ENCODE measurements at places on chromosomes 1 and 21.
A peak's percentile ranks its signal among the peaks of the same experiment; 100 is the strongest.

- no peak for DNase-seq
Observed at GRCh38 chr21:43357715-43358430, 69.1 kb downstream of the SIK1 start.

DNA sequence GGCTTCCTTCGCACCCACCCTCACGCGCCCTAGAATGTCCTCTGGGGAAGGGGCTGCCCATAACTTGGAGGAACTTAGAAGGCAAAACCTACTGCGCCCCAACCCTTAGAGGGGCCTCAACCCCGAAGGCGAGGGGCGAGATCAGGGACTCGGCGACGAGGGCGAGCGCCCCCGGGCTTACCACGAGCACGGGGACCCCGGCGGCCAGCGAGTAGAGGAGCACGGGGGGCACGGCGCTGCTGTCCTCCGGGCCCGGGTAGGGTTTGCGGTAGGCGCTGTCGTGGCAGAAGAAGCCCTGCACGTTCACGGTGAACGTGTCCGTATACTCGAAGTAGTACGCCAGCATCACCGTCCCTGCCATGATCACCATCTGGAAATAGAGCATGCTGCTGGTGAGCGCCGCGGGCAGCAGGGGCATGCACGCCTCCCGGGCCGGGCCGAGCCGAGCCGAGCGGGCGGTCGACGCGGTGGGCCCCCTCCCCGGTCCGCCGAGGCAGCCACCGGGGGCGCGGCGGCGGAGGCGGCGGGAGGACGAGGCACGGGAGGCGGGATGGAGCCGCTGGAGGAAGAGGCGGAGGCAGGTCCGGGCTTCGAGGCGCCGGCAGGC is 304 bp downstream of the PLPPR5 start:
- peak; percentile 51 for DNase-seq

DNA sequence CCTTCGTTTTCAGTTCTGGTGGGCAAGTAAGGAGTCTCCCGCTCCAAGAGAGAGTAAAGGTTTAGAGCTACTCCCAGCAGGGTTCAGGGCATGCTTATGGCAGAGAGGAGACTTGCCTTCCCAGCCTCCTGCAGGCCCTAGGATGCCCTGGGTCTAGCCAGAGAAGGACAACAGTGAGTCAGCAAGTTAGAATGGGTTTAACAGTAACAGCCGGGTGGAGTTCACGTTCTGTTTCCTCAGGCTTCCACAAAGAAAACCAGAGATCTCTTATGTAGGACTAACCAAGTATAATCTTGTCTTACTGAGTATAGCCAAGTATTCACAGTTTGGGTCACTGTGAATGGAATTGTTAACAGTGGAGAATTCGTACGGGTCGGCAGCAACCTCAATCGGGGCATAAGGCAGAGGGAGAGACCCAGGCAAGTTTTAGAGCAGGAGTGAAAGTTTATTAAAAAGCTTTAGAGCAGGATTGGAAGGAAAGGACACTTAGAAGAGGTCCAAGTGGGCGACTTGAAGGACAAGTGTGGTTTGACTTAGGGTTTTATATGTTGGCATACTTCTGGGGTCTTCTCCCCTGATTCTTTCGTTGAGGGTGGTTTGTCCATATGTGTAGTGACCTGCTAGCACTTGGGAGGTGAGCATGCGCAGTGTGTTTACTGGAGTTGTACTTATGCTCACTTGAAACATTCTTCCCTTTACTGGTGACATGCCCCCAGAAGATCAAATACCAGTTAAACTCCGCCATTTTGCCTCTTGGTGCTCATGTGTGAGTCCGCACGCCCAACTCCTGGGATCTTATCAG is 4.5 kb downstream of the OVAAL start:
- DNase-seq: no peak

- no peak for DNase-seq
Observed at GRCh38 chr1:37609002-37609401, 13.3 kb upstream of the GNL2 start.

DNA sequence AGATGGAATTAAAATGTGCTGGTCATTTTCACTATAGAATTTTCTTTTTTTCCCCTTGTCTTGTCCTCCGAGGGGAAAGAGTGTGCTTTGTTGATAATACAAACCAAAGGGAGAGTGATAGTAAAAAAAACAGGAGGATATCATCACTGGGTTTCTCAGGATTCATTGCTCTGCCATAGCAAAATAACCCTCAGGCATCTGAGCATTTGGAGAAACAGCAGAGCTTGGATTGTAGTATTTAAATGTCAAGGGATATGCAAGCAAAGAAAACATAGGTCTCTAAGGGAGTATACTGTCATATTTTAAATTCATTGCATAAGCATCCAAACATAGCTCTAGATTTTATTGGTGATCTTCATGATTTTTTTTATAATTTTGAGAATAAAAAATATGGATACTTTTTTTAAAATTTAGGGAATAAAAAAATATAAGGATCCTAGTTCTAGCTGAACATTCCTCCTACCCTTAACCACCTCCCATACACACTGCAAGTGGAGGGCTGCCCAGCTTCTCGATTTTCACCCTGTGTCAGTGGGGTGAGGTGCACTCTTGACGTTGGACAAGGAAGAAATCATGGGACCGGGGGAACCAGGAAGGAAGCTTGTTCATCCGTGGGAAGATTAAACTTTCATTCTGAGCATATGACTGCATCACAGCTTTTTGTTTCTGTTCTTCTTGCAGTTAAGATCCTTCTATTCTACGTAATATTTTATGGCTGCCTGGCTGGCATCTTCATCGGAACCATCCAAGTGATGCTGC is 4.4 kb downstream of the ATP1B1 start:
- no peak for DNase-seq

DNA sequence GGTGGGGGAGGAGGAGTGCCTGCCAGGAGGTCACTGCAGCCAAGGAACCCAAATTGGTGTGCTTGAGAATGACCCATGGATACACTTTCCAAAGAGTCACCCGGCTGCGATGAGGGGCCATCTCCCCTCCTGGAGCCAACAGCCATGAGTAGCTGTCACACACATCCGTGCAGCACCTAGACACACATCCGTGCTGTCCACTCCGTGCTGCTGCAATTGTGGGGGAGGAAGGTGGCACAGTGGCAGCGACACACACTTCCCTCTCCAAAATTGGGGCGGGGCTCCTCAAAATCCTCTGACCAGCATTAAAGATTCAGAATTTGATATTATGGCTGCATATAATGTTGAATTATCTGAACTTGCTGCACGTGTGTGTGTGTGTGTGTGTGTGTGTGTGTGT is 15.8 kb downstream of the TP73 start:
- DNase-seq: no peak

- no peak for DNase-seq
Observed at GRCh38 chr1:71882226-71882625, 400.1 kb downstream of the NEGR1 start.

- no peak for DNase-seq
Observed at GRCh38 chr21:18274370-18274769, 29.7 kb downstream of the CHODL start.

GRCh38 chr1:38027201-38028104 is 14.9 kb downstream of the UTP11 start:
- DNase-seq: peak; percentile 38

GRCh38 chr1:241828463-241829021 is 19.5 kb upstream of the EXO1 start:
- DNase-seq: no peak

DNA sequence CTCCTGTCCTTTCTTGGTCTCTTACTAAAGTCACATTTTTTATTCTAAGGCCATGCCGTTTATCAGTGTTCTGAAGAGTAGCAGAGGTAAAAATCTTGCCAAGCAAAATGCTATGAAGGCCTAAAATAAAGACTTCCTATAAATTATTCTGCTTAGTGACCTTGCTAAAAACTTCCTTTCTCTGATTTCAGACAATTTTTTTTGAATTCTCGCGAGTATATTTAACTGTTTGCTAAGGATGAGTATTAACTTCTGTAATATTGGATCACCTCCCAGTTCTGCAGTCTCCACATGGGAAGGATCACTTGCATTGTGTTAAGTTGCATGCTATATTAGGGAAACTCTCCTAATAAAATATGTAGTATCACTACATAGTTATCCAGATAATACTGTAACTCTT is 123.4 kb upstream of the SNX7 start:
- no peak for DNase-seq

DNA sequence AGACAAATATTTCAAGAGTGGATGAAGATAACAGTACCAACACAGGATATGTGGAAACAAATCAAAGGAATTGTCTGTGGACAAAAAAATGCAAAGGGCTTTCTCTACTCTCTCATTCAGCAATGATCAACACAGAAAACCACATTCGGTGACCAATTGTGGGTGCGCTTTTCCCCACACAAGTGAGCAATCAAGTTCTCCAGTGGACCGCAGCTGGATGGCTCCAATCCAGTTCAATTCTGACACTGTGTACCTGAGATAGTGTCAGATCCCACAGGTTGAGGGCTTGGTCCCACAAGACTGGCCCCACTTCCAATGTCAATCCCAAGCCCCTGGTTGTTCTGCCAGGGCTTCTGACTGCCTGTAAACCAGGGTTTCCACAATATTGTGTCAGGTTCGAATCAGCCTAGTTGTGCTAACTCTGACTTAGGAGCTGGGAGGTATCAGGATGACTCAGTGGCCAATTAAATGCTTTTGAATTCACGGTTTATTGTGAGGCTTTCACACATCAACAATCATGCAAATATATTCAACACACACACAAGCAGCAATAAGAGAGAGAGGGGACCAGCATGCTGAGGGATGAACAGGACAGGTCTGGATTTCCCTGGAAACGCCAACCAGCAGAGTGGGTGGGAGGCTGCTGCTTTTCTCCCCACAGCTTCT is 87.0 kb upstream of the BTG3 start:
- no peak for DNase-seq

DNA sequence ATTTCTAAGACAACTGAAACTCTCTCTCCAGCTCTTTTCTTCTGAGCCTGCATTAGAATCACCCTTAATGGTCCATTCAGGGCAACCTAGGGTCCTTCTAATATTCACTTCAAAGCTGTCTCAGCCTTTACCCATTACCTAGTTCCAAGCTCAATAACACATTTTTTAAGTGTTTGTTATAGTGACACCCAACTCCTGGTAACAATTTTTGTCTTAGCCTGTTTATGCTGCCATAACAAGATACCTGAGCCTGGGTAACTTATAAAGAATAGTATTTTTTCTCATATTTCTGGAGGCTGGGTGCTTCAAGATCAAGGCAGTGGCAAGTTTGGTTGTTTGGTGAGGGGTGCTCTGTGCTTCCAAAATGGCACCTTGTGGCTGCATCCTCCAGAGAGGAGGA is 531.5 kb upstream of the USP24 start:
- DNase-seq: no peak

DNA sequence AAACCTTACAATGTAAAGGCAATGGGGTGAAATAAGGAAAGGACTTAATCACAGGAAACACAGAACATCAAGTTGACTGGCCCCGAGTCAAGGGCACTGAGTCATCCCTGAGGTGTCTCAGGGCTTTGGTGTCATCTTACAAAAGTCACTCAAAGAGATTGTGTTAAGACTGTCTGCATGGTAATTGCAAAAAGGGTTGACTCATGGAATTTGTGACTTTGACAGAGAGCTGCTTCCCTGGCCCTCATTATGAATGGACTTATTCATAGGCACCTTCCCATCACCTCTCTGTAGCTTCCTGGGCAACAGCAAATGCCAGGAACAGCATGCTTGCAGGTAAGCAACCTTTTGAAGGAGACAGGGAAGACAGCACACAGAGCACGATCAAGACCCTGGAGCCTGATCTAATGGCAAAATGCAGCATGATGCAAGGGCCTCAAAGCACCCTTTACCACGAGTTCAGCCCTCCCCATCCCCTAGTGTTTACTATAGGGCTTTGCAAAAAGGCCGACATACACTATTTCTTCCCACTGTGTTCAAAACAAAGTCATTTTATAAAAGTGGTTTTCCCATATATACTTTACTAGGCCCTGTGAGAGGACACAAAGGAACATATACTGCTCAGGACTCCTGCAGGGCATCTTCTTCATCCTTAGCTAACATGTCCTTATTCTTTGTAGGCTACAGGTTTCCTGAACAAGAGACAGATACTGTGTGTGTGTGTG is 17.1 kb downstream of the ZP4 start:
- peak; percentile 20 for DNase-seq

- no peak for DNase-seq
Observed at GRCh38 chr1:205049479-205049878, 6.5 kb downstream of the CNTN2 start.

- no peak for DNase-seq
Observed at GRCh38 chr1:216462066-216462775, 39.0 kb upstream of the USH2A start.

DNA sequence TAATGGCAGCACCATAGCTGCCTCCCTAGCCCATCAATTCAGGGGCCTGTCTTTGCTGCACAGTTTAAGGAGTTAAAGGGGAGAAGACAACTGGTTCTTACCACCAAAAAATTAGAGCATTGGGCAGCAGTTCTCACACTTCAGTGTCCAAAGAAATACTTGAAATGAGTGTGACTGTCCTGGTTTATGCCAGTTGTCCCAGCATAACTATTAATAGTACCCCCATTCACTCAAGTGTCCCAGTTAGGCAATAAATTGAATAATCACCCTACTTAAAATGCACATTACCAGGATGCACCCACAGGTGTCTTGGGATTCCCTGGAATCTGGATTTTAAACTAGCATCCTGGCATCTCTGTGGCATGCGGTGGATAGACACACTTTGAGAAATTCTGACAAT is 51.1 kb downstream of the FAM163A start:
- no peak for DNase-seq

DNA sequence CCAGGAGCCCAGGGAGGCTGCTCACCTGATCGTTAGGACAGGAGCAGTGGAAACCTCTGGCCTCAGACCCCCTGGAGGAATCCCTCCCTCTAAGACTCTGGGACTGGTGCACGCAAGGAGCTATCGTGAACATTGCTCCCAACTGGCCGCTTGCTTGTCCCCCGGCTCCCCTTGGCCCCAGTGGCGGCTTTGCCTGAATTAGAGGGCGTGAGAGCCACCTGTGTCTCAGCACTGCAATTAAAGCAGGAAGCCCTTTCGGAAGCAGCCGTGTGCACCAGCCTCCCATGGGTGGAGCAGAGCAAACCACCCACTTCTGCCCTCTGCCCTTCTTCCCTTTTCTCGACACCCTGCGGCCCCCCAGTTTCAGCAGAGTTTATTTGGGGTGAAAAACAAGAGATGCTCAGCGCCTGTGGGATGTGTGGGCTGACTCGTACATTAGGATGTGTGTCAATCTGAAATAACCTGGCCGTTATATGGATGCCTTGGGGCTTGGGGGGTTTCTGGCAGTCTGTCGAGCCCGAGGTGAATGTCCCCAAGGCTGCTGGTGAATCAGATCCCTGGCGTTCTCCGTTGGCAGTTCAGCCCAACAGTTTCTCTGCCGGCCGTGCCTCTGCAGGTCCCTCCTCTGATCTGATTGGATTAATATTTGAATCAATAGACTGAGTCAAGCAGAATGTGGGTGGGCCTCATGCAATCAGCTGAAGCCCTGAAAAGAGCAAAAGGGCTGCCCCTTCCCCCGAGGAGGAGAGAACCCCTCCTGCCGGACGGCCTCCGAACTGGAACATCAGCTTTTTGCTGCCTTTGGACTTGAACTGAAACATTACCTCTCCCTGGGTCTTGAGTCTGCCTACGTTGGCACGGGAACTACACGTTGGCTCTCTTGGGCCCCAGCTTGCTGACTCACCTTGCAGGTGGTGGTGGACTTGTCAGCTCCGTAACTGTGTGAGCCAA is 7.3 kb upstream of the UMODL1 start:
- DNase-seq: peak; percentile 83

All from activated CD4-positive, alpha-beta T cell treated with anti-CD3 and anti-CD28 coated beads for 36 hours (primary cell).